IPS DF 19.7 (cell line): ENCODE measurements at places on chromosomes 7 and 10.

DNA sequence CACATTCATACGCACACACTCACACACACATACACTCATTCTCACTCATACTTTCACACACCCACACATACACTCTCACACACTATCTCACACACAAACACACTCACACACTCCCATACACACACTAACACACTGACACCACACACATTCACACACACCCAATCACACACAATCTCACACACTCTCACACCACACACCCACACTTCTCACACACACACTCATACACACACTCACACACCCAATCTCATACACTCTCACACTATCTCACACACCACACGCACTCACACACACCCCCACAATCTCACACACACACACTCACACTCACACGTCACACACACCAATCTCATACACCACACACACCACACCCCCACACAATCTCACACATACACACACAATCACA lies 71.0 kb downstream of the GLRX3 start:
- DNase-seq: no peak

DNA sequence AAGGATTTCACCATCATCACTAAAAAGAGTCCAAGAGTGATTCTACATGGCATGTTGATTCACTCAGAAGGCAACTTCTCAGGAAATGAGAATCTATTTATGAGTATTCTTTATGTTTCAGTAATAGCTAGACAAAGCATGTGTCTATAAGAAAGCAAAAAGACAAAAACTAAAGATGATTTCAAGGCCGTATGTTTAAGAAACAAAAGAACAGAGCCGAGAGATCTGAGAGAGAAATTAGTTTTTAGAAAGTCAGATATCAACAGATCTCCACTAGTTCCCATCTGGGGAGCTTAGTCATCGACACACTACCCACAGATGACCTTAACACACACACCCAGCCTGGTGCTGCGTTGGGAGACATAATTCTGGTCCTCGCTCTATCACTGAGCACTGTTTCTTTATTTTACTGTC lies 21.0 kb downstream of the PIP4K2A start:
- DNase-seq: no peak

GRCh38 chr10:3861795-3862194 lies 76.8 kb upstream of the KLF6 start:
- no peak for DNase-seq

- DNase-seq: no peak
These were observed 28.4 kb upstream of the AP5Z1 start for GRCh38 chr7:4747013-4747412.

DNA sequence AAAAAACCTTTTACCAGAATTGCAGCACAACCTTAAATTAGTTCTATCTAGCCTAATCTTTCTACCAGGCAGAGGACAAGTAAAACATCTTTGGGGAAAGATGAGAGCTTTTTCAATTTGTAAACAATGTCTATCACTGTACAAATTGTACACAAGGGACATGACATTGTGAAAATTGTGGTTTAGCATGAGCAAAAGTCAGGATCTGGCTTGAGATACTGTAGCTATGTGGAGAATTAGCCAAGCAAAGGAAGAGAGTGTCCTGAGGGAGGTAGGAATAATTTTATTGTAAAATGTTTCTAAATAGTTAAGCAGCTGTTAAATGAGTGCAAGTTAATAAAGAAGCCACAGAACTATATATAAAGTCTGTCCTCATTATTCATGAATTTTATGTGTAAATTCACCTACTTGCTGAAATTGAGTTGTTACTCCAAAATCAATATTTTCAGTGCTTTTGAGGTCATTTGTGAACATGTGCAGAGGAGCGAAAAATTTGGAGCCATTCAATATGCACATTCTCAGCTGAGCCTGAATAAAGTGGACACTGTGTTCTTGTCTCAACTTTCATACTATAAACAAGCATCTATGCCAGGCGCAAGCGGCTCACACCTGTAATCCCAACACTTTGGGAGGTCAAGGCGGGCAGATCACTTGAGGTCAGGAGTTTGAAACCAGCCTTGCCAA lies 42.8 kb upstream of the POM121L12 start:
- no peak for DNase-seq

- DNase-seq: no peak
These were observed 13.1 kb downstream of the CSGALNACT2 start for GRCh38 chr10:43151371-43151770.

DNA sequence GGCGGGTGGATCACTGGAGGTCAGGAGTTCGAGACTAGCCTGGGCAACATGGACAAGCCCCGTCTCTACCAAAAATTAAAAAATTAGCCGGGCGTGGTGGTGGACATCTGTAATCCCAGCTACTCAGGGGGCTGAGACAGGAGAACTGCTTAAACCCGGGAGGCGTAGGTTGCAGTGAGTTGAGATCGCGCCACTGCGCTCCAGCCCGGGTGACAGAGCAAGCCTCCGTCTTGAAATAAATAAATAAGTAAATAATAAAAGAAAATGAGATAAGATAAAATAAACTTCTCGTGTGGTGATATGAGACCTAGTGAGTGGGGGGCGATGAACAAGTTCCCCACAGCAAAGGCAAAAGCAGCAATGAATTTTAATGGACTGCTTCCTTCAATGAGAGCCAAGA lies 33.6 kb upstream of the LMTK2 start:
- no peak for DNase-seq

GRCh38 chr10:112724404-112724991 lies 225.5 kb upstream of the TCF7L2 start:
- DNase-seq: no peak

- no peak for DNase-seq
These were observed 25.6 kb downstream of the HPS6 start for GRCh38 chr10:102090772-102091171.

DNA sequence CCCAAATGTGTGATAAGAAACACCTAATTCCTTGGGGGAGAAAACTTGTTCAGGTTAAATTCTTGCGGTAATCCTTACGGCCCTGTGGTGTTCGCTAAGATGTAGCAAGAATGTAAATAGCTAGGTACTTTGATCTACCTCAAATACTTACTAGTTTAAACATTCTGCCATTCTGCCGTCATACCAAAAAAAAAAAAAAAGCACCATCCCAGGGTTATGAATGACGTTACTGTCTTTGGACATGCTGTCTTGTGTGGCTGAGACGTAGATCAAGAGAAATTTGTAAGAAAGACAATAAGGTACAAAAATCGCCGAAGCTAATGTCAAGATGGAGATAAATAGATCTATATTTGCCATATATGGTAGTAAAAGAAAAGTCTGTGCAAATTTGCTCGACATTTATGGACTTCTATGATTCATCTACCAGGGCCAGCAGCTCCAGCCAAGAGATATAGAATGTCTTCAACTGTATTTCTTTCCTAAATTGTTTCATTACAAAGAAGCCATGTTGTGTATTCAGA lies 195.6 kb downstream of the CUX1 start:
- no peak for DNase-seq

- no peak for DNase-seq
These were observed 102.2 kb downstream of the NT5C2 start for GRCh38 chr10:103090911-103091310.

DNA sequence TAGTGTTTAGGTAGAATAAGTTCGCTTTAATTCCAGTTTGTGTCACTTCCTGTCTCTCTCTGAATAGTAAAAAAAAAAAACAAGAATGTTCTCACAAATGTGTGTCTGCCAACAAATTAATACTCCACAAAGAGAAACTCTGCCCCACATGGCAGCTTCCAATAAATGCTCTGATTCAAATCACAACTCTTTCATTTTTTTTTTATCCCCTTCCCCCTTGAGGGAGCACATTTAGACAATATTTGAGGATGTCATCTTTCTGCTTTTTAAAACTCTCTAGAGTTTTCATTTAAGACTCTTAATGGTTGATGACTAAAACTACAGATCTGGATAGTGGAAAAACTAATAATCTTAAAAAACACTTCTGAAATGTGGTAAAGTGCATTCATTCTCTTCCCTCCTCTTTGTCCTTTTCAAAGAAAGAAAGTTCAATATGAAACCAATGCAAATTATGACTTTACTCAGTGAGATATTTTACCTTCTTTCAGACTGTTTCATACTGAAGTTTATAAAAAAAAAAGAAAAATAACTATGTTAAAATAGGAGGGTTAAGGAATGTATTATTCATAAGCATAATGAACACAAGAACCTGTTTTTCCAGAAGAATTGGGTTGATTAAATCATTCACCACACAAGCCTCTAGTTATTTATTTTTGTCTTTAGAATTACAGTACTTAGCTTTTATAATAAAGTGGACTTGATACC lies 42.3 kb downstream of the ARID5B start:
- no peak for DNase-seq

DNA sequence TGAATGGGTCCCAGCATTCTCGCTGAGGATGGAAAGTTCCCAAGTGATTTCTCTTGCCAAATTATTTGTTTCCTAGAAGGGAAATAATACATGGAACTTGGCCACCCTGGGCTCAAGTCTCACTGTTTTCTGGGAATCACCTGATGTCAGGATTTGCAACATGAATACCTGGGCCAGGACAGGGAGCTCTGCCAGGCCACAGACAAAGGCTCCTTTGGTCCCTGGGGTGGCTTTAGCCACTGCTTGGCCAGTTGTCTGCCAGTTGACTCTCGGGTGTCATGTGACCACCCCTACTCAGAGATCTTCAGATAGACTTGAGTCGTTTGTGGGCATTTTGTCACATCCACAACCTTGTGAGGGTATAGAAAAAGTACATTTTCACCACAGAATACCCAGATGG lies 258.0 kb upstream of the HABP2 start:
- no peak for DNase-seq

GRCh38 chr7:28530175-28530802 lies 118.0 kb downstream of the CREB5 start:
- DNase-seq: no peak
